ENCODE measurements at places on chromosomes 5 and 9. TPM values are rescaled to one million over a fixed set of nuclear protein-coding genes. Genes with fewer than 3 reads are reported as not detected.

The TMEM267 gene
- 4.6 TPM for total RNA-seq

The LTC4S gene
- total RNA-seq = 0.39 TPM

The LIX1 gene
- not detected for total RNA-seq

The C9orf153 gene
- 0.38 TPM for total RNA-seq

The TMEM174 gene
- not detected for total RNA-seq

- DNase-seq = no peak
Observed at GRCh38 chr5:57063773-57064172, 110.1 kb upstream of the GPBP1 start.

DNA sequence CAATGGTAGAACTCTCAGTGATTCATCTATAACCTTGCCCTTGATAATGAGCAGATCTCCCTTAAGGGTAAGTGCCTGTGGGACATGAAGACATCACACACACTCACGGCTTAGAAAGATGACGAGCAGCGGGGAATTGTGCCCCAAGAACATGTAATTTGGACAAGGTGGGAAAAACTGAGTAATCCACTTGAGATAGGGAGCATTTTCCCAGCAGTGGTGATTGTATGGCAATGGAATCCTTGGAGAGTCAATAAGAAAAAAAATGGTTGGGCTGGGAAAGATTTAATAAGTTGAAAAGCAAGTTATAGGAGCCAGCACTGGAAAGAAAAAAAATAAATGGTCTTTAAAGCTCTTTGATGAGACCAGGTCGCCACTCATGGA is 193.1 kb downstream of the GLIS3 start:
- DNase-seq = no peak

DNA sequence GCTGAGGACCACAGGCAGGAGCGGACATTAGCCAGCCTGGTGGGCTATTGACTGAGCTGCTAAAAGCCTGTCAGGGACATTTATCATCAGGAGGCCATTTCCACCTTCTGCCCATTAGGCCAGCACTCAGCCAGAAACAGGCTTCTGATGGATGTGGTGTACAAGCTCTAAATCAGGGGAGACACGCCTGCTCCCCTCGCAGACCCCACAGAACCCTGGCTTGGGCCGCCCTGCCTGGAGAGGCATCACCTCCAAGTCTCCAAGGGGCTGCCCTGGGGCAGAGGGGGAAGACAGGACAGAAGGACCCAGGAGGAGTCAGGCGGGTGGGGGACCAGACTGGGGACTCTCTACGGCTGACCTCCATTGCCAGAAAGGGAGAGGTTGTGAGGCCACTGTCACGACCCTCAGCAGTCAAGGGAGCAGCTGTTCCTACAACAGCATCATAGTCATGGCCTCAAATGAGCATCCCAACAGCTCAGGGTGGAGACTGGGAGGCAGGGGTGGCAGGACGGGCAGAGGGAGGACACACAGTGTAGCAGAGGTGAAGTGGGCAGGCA is 24.0 kb upstream of the TRIM14 start:
- no peak for DNase-seq

DNA sequence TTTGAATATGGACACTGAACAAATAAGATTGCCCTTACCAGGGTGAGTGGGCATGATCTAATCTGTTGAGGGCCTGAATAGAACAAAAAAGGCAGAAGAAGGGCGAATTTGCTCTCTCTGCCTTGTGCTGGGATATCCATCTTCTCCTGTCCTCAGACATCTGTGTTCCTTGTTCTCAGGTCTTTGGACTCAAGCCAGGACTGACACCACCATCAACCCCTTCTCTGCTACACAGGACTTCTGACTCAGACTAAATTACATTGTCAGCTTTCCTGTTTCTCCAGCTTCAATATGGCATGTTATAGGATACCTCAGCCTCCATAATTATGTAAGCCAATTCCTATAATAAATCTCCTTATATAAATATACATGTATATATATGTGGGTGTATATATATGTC is 40.8 kb upstream of the SLCO6A1 start:
- peak; percentile 20 for DNase-seq

All from dermis microvascular lymphatic vessel endothelial cell (primary cell).